ENCODE measurements at places on chromosomes 3 and 15. TPM values are rescaled to one million over a fixed set of nuclear protein-coding genes. Genes with fewer than 3 reads are reported as not detected.

The RPL29 gene
- total RNA-seq: 645 TPM

The CCDC54 gene
- not detected for total RNA-seq

The FES gene
- total RNA-seq: 15.6 TPM

The ST8SIA2 gene
- total RNA-seq: 0.03 TPM

The GPR149 gene
- total RNA-seq: not detected

The CCRL2 gene
- total RNA-seq: 2.5 TPM

The UBAP1L gene
- total RNA-seq: 1.7 TPM

The ISL2 gene
- total RNA-seq: not detected

The CCNL1 gene
- 42.1 TPM for total RNA-seq

The GABRR3 gene
- not detected for total RNA-seq

The KLF13 gene
- total RNA-seq: 101 TPM

The GPR27 gene
- 0.97 TPM for total RNA-seq

The CLDN1 gene
- total RNA-seq: 2.0 TPM

All from right cardiac atrium (tissue), 5 donors.